Epithelial cell of prostate (primary cell): ENCODE measurements at places on chromosomes 3 and 15.

GRCh38 chr15:62495670-62496614 is 330.9 kb upstream of the C2CD4B start:
- DNase-seq = peak; percentile 22

DNA sequence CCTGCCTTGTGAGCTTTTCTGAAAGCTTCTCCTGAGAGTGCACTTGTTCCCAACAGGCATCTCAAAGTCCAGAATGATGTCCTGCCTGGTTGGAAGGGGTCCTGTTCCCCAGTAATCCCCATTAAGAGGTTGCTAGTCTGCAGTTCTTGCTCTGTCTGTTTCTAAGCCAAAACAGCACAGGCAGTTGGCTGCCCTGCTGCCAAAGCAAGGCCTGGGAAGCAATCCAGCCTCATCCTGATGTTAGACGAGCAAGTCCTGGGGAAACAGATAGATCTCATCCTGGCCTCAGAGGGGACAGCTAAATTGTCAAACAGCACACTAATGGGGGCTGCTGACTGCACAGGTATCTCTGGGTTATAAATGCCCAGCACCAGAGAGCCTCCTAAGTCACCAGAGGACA is 198.0 kb downstream of the EPHB1 start:
- DNase-seq = no peak

DNA sequence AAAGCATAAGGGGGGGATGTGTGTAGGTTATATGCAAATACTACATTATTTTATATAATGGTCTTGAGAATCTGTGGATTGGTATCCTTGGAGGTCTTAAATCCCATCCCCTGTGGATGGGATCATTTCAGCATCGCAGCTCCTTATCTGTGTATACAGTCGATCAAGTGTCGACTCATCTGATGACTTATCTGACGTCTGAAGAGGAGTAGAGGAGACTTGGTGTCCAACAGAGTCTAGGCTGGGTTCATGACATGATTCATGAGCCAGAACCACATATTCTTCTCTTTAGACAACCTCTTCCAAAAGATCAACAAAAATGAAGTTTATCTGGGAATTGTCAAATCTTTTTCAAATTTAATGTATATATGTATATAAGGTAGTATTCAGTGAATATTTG is 220.7 kb downstream of the NR2F2 start:
- DNase-seq = no peak

GRCh38 chr15:66139591-66140207 is 113.9 kb downstream of the MEGF11 start:
- no peak for DNase-seq
